Type B pancreatic cell (in vitro differentiated cells): ENCODE measurements at places on chromosomes 5 and 9. TPM values are rescaled to one million over a fixed set of nuclear protein-coding genes. Genes with fewer than 3 reads are reported as not detected.

DNA sequence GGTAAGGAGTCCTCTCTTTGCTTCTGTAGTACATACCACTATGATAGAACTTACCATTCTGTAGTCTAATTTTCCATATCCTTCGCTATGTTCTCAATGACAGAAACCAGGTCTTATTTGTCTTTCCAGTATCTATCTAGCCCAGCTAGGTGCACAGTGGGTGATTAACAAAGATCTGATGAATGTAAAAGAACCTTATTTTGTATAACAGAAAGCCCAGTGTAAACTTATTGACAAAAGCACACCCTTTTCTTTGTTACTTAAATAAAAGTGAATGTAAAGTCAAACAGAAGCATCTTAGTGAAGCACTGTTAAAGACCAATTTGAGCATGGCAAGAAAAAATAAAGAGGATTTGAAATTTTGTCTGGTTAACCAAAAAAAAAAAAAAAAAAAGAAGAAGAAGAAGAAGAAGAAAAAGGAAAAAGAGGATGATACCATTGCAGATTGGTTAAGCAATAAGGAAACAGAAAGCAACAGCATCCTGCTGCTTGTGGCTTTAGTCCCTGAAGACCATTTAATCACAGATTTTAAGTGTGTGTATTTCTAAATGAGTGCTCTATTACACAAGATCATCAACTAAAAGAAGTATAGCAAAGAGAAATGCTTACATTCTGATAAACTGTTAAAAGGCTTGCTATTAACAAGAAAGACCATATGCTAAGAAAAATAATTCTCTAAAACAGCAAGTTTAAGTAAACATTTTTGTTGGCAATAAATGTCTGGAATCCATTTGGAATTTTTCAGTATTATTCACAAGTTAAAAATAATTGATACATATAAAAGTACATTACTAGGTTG is 21.2 kb downstream of the MEGF9 start:
- H3K27me3 ChIP-seq = no peaks in the 10 kb centered on the region
- H3K4me1 ChIP-seq = peaks cover 14% of the 10 kb centered on the region
- H3K4me3 ChIP-seq = no peak overlapping the region

DNA sequence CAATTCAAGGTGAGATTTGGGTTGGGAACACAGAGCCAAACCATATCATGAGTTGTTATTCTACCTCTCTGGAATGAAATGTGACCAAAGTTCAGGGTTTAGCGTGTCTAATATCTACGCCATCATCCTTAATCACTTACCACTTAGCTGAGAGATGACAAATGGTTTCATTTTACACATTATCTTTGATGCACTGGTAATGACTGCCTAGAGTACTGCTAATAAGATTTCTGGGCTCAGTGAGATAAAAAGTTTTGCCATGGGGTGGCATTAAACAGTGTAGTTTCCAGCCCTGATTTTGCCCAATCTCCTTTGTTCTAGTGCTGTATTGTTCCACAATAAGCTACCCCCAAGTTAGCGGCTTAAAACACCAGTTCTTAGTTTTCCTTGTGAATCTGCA is 367.2 kb downstream of the MLLT3 start:
- H3K36me3 ChIP-seq = no peaks in the 10 kb centered on the region
- no peak for DNase-seq
- H3K27me3 ChIP-seq = peaks cover 4% of the 10 kb centered on the region
- no peak overlapping the region for H3K4me3 ChIP-seq
- no peak overlapping the region for H3K27ac ChIP-seq
- no peaks in the 10 kb centered on the region for H3K4me1 ChIP-seq

DNA sequence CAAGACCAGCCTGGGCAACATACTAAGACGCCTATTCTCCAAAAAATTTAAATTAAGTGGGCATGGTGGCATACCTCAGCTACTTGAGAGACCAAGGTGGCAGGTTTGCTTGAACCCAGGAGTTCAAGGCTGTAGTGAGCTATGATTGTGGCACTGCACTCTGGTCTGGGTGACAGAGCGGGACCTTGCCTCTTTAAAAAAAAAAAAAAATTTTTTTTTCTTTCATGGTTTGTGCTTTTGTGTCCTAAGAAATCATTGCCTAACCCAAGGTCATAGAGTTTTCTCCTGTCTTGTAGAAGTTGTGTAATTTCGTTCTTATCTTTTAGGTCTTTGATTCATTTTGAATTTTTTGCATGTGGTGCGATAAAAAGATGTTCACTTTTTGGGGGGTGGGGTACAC is 12.3 kb downstream of the GPBP1 start:
- peaks cover 38% of the 10 kb centered on the region for H3K4me1 ChIP-seq
- peaks cover 13% of the 10 kb centered on the region for H3K36me3 ChIP-seq
- DNase-seq = no peak

DNA sequence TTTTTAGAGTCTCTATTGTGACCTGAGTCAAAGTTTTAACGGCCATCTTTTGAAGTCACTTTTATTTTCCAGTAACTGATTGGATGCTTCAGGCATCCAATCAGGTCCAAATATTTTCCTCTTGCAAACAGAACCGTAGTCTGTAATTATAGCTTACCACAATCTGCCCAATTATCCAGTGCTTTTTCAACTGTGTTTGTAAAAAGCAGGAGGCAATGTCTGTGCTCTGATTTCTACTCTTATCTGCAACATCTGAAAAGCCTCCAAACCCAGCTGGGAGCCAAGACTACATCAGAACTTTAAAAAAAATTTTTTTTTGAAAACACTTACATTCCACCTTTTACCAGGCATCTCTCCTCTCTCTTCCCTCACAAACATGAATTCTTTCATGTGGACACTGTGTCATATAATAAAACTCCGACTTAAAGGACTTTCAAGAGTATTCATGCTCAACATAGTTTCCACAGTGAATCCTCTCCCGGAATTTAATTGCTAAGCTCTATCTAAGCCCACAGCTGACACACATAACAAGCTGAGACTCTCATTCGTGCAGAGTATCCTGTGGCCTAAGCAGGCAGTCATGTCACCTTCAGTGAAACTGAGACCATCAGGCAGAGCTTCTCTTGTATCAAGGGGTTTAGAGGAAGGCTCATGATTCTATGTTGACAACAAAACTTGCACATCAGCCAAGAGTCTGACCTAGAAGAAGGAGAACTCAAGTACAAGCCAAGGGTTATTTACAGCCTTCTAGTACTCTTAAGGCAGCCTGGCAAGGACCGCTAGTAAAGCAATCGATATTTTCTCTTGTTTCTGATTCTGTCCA is 272.7 kb downstream of the TLE1 start:
- no peaks in the 10 kb centered on the region for H3K36me3 ChIP-seq
- H3K27me3 ChIP-seq = no peaks in the 10 kb centered on the region
- DNase-seq = no peak

GRCh38 chr5:180133060-180133459 is 61.5 kb upstream of the RNF130 start:
- no peaks in the 10 kb centered on the region for H3K36me3 ChIP-seq
- peak overlapping the region; percentile 46 for H3K27ac ChIP-seq
- DNase-seq = peak; percentile 65
- H3K27me3 ChIP-seq = no peaks in the 10 kb centered on the region
- no peaks in the 10 kb centered on the region for H3K4me1 ChIP-seq

DNA sequence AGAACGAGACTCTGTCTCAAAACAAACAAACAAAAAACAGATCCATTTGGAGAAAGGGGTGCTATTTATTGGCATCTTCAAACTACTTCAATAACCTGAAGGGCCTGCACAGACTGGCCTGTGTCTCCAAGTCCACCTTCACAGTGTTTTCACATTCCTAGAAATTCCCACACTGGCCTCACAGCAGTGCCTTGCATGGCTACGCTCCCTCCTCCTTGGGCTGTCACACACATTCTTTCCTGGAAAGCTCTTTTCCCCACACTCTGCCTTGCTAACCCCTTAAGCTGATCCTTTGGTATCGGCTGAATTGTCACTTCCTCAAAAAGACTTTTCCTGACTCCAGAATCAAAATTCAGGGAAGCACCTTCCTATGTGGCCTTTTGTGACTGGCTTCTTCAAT is 19.8 kb downstream of the FAM151B start:
- no peak overlapping the region for H3K4me3 ChIP-seq
- H3K27me3 ChIP-seq = no peaks in the 10 kb centered on the region
- H3K27ac ChIP-seq = no peak overlapping the region
- H3K4me1 ChIP-seq = no peaks in the 10 kb centered on the region
- DNase-seq = no peak

DNA sequence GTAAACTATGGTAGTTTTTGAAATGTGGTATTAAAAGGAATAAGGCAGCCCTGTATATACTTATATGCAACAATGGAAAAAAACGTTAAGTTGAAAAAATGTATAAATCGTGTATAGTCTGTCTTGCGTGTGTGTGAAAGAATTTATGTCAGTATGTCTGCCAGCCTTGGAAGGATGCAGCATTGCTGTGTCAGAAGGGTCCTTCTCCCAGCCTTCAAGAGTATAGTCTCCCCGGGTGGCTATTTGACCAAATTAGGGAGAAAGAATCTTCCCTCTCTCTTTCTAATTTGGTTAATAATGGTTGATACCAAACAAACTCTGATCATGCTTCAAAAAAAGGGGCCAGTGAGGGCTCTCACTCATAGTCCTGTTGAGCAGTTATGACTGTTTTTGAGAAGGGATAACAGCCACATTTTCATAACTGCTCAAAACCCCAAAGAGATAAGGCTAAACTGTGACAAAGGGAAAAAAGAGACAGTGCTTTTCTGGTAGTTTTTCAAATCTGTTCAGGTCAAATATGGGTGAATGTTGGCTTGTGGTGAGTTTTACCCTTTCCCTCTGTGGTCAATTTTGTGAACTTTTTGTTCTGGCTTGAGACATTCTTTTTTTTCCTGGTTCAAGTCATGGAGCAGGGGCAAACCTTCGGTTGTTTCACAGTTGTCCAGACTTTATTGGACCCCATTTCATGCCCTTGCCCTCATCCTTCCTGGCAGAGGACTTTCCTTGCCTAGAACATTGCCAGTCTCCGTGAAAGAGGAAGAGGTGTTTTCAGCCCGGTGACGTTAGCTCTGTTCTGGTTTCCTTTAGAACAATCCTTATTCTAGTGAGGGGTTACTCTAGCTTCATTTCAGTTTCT is 21.0 kb downstream of the SNX30 start:
- no peak overlapping the region for H3K4me3 ChIP-seq
- peaks cover 7% of the 10 kb centered on the region for H3K36me3 ChIP-seq
- no peaks in the 10 kb centered on the region for H3K27me3 ChIP-seq
- peaks cover 12% of the 10 kb centered on the region for H3K4me1 ChIP-seq
- DNase-seq = no peak

DNA sequence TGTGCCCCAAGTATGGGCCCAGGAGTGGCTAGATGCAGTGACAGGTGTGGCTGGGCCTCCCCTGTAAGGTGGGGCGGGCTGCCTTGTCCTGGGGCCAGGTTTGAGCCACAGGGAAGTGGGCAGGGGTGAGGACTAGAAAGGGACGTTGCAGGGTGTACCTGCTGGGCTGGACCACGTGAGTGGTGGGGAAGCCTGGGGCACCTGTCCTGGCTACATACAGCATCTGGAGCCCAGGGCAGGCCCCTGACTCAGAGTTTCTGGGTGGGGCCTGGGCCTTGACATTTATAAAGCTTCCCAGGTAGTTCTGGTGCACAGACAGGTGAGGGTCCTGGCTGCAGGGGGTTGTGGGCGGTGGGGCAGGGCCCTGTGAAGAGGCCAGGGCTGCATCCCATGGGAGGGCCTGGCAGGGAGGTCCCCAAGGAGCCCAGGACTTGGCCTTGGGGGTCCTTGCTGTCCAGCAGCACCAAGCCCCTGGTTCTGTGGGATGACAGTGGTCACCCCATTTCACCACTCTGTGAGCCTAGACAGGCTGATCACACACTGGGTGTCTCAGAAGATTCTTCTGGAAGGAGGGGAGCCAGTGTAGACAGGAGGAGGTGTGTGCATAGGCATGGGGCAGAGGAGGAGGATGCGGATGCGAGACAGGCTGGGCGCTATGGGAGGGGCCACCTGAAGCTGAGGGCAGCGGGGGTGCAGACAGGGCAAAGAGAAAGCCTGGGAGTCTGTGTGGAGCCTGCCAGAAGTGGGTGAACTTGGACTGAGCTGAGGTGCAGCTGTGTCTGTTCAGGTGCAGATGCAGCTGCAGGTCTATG is 94.0 kb downstream of the PHF2 start:
- DNase-seq = peak; percentile 68
- H3K4me1 ChIP-seq = no peaks in the 10 kb centered on the region
- no peak overlapping the region for H3K27ac ChIP-seq
- H3K36me3 ChIP-seq = no peaks in the 10 kb centered on the region
- H3K27me3 ChIP-seq = no peaks in the 10 kb centered on the region

GRCh38 chr9:88726803-88727202 is 191.8 kb downstream of the NXNL2 start:
- H3K27me3 ChIP-seq = peaks cover 6% of the 10 kb centered on the region
- H3K27ac ChIP-seq = no peak overlapping the region

DNA sequence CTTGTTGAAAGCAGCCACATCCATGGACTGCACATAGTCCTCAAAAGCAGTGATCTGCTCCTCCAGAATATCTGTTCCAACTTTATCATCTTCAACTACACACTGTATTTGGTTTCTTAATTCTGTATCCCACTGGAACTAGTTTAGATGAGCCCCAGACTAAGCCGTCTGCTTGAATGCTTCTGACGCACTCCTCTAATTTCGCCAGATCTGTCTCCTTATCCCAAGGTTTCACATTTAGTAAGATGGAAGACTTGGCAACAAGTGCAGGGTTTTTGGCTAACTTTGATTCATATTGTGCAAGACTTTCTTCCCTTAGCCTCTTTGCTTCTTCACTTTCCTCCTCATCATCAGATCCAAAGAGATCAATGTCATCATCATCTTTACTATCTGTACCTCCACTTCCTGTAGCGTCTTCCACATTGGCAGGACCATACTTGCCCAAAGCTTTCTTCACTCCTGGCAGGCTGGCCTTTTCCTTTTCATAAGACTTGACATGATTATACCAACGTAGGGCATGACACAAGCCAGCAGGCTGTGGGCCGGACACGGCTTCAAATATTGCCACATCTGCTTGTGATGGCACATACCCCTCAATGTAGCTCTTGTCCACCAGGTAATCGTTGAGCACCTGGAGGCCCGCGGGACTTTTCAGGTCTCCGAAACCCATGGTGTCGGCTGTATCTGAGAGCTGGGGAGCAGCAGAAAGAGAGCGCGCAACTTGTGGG is 56.2 kb upstream of the PIK3R1 start:
- no peaks in the 10 kb centered on the region for H3K27me3 ChIP-seq
- no peak overlapping the region for H3K27ac ChIP-seq
- H3K36me3 ChIP-seq = no peaks in the 10 kb centered on the region
- no peaks in the 10 kb centered on the region for H3K4me1 ChIP-seq

DNA sequence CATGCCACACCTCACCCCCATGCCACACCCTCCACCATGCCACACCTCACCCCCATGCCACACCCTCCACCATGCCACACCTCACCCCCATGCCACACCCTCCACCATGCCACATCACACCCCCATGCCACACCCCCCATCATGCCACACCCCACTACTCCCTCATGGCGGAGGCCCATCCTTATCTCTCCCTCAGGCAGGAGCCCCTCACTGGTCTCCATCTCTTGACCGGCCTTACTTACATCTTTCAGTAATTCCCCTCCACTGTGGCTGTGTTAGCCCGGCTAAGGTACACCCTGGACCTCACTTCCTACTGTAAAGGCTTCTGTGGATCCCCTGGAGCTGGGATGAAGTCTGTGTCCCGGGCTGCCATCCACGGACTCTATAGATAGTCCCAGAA is 102.0 kb downstream of the OLFM1 start:
- H3K4me1 ChIP-seq = peaks cover 10% of the 10 kb centered on the region
- H3K36me3 ChIP-seq = no peaks in the 10 kb centered on the region
- peaks cover 63% of the 10 kb centered on the region for H3K27me3 ChIP-seq
- DNase-seq = no peak
- no peak overlapping the region for H3K27ac ChIP-seq

GRCh38 chr5:173535166-173535975 is 81.1 kb downstream of the BOD1 start:
- H3K4me3 ChIP-seq = no peak overlapping the region
- H3K4me1 ChIP-seq = no peaks in the 10 kb centered on the region
- no peak overlapping the region for H3K27ac ChIP-seq

The ADGRV1 gene
- 13.6 and 29.5 TPM in 2 replicates for total RNA-seq

The CCDC180 gene
- 2.2 and 7.0 TPM in 2 replicates for total RNA-seq

The GRXCR2 gene
- total RNA-seq = 0.24 TPM in 1 of 2 replicates, not detected in the other
